Cerebellar cortex (tissue), 1 donor: ENCODE measurements at places on chromosomes 16 and 17.

DNA sequence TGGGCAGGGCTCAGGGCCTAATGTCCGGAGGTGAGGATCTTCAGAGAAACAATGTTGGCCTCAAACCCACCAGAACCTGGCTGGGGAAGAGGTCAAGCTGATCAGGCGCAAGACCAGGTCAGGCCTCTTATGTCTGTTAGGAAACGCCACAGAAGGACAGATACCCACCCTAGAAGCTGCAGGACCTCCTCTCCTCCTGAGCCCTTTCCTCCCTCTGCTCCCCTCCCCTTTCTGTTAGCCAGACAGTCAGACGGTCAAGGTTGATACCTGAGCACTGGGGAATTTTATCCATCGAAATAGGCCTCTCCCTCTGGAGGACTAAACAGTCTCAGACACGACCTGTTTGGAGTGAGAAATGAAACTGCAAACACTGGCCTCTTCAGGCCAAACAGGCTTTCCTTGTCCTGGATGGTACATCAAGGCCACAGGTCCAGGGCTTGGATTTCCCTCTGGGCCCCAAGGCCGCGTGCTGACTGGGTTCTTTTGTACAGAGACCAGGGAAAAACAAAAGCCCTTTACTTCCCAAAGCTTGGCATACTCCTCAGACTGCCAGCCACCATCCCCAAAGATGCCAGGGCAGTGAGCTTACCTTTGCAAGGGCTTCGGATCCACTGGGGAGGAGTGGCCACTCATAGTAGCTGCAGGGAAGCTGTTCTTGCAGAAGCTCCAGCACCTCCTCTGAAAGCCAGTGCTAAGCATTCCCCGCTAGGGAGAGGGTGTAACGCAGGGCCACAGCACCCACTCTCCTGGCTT lies 135.8 kb downstream of the CCDC182 start:
- DNase-seq = peak; percentile 34

DNA sequence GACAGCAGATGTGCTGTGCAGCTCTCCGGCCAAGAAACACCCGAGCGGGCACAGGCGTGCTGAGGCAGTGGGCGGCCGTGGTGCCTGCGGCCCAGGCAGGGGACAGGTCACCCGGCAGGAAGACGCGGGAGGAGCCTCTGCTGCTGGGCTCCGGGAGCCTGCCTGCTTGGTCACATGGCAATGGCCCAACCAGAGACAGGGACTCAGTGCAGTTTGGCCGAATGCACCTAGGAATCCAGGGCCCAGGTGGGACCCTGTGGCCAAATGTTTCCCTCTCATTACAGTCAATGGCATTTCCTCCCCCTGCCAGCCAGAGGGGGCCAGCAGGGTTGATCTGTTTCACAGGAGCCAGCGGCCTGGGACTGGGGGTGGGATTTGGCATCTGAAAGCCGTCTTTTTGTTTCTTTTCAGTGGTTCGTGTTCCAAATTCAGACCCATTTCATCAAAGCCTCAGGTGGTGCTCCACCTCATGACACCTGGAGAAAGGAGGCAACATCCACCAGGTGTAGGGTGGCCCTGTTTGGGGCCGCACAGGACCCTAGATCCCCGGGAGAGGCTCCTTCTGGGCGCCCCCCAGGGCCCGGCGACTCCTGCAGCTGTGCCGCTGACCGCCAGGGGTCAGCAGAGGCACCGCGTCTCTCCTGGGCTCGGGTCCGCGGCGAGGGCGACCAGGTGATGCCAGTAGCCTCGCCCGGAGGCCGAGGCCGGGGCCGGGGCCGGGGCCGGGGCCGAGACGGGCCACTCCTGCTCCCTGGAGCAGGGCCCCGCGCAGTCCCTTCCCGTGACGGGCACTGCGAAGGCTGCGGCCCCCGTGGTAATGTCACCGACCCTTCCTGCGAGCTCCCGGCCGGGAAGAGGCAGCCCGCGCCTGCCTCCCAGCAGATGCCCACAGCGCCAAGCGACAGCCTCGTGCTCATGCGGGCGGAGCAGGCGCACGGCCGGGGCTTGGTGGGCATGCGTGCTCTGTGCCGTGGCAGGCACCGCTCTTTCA lies 118.5 kb downstream of the C16orf78 start:
- DNase-seq = peak; percentile 56

- DNase-seq = no peak
Observed at GRCh38 chr17:37744633-37744927, 279 bp downstream of the HNF1B start.

DNA sequence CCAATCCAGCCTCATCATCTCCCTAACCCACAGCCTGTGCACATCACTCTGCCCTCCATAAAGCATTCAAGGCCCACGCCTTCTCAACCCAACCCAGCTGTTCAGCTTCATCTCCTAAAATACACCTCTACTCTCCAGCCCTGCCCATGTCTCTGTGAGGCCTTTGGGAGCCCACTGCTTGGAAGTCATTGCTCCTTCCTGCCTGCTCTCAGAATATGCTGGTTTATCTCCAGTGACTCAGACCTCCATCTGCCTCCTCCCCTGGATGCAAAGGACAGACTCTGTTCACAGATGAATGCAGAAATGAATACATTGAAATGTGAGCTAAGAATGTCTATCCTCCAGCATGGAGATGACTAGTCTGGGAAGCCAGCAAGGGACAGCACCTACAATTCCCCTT lies 19.0 kb downstream of the KCNG4 start:
- no peak for DNase-seq

GRCh38 chr16:4245077-4245791 lies 3.4 kb upstream of the SRL start:
- no peak for DNase-seq

DNA sequence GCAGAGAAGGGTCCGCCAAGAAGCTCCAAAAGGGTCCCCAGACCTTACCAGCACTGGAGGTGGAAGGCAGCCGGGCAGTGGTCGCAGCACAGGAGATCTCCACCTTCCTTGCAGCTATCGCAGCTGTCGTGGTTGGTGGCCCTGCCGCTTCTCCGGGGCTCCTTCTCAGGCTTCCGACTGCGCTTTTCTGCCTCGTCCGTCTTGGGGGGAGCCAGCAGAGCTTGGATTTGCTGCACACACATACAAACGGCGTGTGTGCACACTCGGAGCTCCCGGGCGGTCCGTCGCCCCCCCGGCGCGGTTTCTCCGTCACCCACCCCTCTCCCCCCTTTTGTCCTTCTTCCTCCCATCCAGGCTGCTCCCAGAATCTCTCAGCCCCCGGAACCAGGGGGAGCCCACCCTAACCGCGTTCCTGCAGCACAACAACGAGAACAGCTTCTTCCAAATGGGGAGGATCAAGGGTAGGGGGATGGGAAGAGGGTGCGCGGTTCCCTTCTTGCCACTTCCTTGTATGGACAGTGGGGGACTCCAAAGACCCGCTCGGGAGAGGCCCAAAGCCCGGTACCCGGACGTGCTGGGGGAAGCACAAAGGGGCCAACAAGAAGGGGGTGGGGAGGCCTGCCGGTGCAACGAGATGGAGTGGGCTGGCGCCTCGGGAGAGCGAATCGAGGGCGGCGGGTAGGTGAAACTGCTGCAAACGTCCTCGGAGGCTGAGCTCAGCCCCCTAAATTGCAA lies 1.1 kb downstream of the PHF12 start:
- DNase-seq = peak; percentile 42

DNA sequence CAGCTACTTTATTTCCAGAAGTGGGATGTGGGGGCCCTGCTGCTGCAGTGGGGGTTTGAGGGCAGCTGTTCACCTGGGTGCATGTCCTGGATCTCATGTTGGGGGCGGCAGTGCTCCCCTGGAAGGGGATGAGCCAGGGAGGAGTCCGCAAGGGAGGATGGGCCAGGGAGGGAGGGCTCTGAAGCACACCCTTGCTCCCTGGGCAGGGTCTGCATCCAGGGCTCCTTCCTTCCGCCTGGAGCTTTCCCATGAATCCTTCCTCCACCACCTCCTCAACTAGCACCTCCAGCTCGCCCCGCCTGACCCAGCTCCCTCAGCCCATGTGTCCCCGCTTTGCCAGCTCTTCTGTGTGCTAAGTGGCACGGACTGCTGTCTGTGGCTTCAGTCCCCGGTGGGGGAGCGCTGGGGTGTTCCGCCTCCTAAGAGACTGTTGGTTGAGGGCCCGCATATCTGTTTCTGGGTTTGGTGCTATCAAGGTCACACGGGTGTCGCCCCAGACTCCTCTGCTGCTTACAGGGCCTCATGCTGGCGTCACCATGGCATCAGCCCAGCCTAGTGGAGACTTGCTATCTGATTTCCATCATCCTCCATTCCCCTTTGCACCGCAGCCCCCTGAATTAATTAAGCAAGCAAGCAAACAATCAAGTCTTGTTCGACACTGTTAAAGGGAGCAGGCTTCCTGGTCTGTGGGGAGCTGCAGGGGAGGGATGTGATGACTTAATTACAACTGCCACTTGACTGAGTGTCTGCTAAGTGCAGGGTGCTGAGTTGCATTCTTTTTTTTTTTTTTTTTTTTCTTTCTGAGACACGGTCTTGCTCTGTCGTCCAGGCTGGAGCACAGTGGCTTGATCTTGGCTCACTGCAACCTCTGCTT lies 71.8 kb downstream of the PRKCA start:
- DNase-seq = no peak
